ENCODE measurements at places on chromosomes 4 and X. TPM values are rescaled to one million over a fixed set of nuclear protein-coding genes. Genes with fewer than 3 reads are reported as not detected.

The GAGE12F gene
- total RNA-seq, result not detected

The CENPVL2 gene
- total RNA-seq, result not detected

The GRK4 gene
- total RNA-seq, result 4.6 TPM

The SPARCL1 gene
- not detected for total RNA-seq
